Fibroblast of the aortic adventitia (primary cell): ENCODE measurements at places on chromosomes 5 and 9. TPM values are rescaled to one million over a fixed set of nuclear protein-coding genes. Genes with fewer than 3 reads are reported as not detected.

LCN6 gene
- total RNA-seq: not detected in 2 replicates

PGM5 gene
- 8.0 and 13.5 TPM in 2 replicates for total RNA-seq

SPATA31A3 gene
- not detected in 2 replicates for total RNA-seq

RNF145 gene
- 35.2 and 42.9 TPM in 2 replicates for total RNA-seq

IL7R gene
- 0.90 TPM in 1 of 2 replicates, not detected in the other for total RNA-seq

HNRNPAB gene
- 62.9 and 106 TPM in 2 replicates for total RNA-seq

TMEM215 gene
- not detected in 2 replicates for total RNA-seq

ARHGEF39 gene
- 3.9 TPM in 1 of 2 replicates, not detected in the other for total RNA-seq

HK3 gene
- total RNA-seq: not detected in 2 replicates

PCDHA11 gene
- total RNA-seq: 0.08 and 0.09 TPM in 2 replicates

BRINP1 gene
- 3.1 and 5.8 TPM in 2 replicates for total RNA-seq

PCDH12 gene
- total RNA-seq: under 0.01 and 0.16 TPM in 2 replicates

LHX2 gene
- total RNA-seq: not detected in 2 replicates

THOC3 gene
- total RNA-seq: 14.8 and 19.0 TPM in 2 replicates

TSLP gene
- 1.4 and 20.8 TPM in 2 replicates for total RNA-seq

CDKN2B-AS1 gene
- total RNA-seq: 6.4 and 12.9 TPM in 2 replicates

PCDHGA7 gene
- 2.9 and 8.4 TPM in 2 replicates for total RNA-seq

IFNA10 gene
- not detected in 2 replicates for total RNA-seq

NTNG2 gene
- total RNA-seq: 1.1 and 2.4 TPM in 2 replicates

BAAT gene
- not detected in 2 replicates for total RNA-seq

SLC6A18 gene
- total RNA-seq: not detected in 2 replicates

TYRP1 gene
- 0.09 and 1.1 TPM in 2 replicates for total RNA-seq

GTF3C5 gene
- 20.8 and 33.9 TPM in 2 replicates for total RNA-seq

CDO1 gene
- total RNA-seq: 7.0 and 24.8 TPM in 2 replicates

SLC27A6 gene
- not detected in 2 replicates for total RNA-seq

PAIP2 gene
- 70.9 and 77.3 TPM in 2 replicates for total RNA-seq

IRX2 gene
- total RNA-seq: 0.90 and 3.2 TPM in 2 replicates

ZNF462 gene
- 9.1 and 30.0 TPM in 2 replicates for total RNA-seq

NTRK2 gene
- total RNA-seq: 3.3 and 9.7 TPM in 2 replicates

CDH10 gene
- total RNA-seq: 0.65 and 1.4 TPM in 2 replicates

SPOUT1 gene
- 14.9 and 15.0 TPM in 2 replicates for total RNA-seq

TMEM161B gene
- 10.4 and 17.8 TPM in 2 replicates for total RNA-seq

TAF1L gene
- not detected in 2 replicates for total RNA-seq

ITGA1 gene
- 4.2 and 26.7 TPM in 2 replicates for total RNA-seq

SERF1A gene
- 5.2 and 13.7 TPM in 2 replicates for total RNA-seq

AJM1 gene
- total RNA-seq: 1.1 and 1.3 TPM in 2 replicates

AKNA gene
- total RNA-seq: 9.9 and 22.3 TPM in 2 replicates

HAPLN1 gene
- 1.3 TPM in 1 of 2 replicates, not detected in the other for total RNA-seq

PCA3 gene
- not detected in 2 replicates for total RNA-seq

GLRA1 gene
- not detected in 2 replicates for total RNA-seq

FCHO2 gene
- total RNA-seq: 7.4 and 18.8 TPM in 2 replicates

FBP2 gene
- not detected in 2 replicates for total RNA-seq

PCDHA12 gene
- 0.09 and 0.33 TPM in 2 replicates for total RNA-seq

CER1 gene
- total RNA-seq: not detected in 2 replicates

GABRA1 gene
- not detected in 2 replicates for total RNA-seq

SCGB3A2 gene
- not detected in 2 replicates for total RNA-seq

TIGD6 gene
- total RNA-seq: 5.7 and 7.3 TPM in 2 replicates

SCAI gene
- 7.3 and 14.0 TPM in 2 replicates for total RNA-seq

PDLIM4 gene
- total RNA-seq: 37.3 and 41.8 TPM in 2 replicates

STPG3 gene
- total RNA-seq: not detected in 2 replicates

SMIM33 gene
- not detected in 2 replicates for total RNA-seq

ZNF658 gene
- 2.2 and 6.4 TPM in 2 replicates for total RNA-seq

STK32A gene
- total RNA-seq: 2.3 and 26.0 TPM in 2 replicates
